ENCODE measurements at places on chromosomes 4 and X. TPM values are rescaled to one million over a fixed set of nuclear protein-coding genes. Genes with fewer than 3 reads are reported as not detected.

- DNase-seq = peak; percentile 94
These were observed 29.6 kb downstream of the PDGFC start for GRCh38 chr4:156941940-156942548.

The NEXMIF gene
- total RNA-seq = under 0.01 TPM

The GPM6B gene
- 1.2 TPM for total RNA-seq

The GPR34 gene
- not detected for total RNA-seq

- DNase-seq = no peak
These were observed 39.1 kb downstream of the LAMP2 start for GRCh38 chrX:120429776-120430540.

The ASB12 gene
- total RNA-seq = not detected

DNA sequence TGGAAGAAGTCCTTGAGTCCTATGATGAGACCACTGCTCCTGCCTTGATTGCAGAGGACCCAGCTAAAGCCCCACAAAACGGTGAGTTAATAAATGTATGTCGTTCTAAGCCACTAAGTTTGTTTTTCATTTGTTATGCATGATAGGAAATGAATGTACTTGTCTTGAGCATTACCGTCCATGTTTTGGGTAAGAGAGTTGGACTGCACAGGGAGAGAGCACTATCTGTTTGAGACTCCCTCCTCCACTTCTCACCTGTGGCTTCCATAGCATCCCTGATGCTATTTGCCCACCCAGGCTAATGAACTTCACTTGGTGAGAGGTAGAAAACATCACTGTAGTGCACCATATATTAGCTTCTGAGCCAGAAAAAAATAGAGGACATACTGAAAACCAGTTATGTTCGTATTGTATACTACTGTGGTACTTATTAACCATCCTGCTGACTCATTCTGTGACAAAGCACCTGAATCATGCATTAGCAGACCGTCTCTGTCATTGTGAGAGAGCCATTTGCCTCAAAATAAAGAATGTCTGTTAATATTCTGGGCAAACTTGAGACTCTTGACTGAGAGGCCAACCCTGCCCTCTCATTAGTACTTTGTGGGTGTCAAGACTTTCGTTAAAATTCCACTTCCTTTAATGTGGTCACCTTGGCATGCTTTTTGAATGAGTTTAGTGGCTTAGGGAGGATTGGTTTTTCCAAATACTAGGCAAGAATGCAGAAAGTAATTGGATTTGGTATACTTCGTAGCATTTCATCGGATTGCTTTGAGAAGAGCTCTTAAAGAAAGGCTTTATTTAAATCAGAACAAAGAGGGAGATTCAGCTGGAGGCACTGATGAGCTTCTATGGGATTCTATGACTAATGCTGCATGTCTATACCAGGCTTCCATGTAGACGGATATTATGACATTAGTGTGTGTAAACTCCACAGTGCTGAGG is 99.3 kb upstream of the GRPR start:
- DNase-seq = peak; percentile 78

The STATH gene
- total RNA-seq = not detected

DNA sequence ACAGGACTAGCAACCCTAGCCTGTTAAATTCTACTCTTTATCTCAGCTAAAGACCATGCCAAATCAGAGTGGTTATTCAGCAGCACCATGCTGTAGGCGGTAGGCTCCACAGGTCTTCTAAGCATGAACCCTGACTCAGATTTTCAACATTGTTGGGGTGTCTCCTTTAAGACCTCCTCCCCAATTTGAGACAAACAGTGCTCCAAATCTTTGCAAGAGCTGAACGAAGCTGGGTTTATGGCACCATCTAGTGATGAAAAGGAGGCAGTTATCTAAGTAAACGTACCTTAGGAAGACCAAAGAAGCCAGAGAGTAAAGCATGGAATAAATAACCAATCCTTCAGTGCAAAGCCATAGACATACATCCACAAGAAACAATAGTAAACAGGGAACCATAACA is 334.5 kb upstream of the SLC7A11 start:
- peak; percentile 60 for DNase-seq

The RBMXL3 gene
- not detected for total RNA-seq
